ENCODE measurements at places on chromosomes 3 and 15.

- DNase-seq: peak; percentile 54
Measured at GRCh38 chr15:66251790-66252684, 1.5 kb downstream of the MEGF11 start.

- no peak for DNase-seq
Measured at GRCh38 chr15:88220443-88221335, 35.9 kb downstream of the NTRK3 start.

DNA sequence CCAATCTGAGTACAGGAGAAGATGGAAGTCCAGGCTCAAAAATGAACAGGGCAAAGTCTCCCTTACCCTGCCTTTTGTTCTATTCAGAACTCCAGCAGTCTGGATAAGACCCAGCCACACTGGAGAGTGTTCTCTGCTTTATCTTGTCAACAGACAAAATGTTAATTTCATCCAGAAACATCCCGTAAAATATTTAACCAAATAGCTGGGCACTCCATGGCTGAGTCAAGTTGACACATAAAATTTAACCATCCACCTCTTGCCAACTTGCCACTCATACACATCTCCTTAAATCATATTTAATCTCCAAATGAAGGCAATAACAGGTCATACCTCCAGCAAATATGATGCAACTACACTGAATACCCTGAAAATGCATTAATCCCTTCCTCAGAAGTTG lies 33.6 kb downstream of the MKRN3 start:
- no peak for DNase-seq

DNA sequence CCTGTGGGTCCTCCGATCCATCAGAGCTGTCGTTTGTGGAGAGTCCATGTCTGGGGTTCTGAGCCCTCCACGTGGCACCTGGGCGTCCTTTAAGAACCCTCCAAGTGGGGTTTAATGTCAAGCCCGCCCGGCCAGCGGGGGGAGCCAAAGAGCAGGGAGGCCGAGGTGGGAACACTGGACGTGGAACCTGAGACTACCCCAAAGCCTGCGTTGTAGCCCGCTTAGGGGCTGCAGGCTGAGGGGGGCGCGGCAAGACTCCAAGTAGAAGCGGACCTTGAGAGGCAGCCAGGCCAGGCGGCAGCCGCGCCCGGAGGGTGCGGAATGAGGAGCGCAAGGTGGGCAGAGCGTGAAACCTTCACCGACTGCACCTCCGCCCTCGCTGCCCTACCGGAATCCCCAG lies 126.2 kb upstream of the ATP10A start:
- DNase-seq: no peak

DNA sequence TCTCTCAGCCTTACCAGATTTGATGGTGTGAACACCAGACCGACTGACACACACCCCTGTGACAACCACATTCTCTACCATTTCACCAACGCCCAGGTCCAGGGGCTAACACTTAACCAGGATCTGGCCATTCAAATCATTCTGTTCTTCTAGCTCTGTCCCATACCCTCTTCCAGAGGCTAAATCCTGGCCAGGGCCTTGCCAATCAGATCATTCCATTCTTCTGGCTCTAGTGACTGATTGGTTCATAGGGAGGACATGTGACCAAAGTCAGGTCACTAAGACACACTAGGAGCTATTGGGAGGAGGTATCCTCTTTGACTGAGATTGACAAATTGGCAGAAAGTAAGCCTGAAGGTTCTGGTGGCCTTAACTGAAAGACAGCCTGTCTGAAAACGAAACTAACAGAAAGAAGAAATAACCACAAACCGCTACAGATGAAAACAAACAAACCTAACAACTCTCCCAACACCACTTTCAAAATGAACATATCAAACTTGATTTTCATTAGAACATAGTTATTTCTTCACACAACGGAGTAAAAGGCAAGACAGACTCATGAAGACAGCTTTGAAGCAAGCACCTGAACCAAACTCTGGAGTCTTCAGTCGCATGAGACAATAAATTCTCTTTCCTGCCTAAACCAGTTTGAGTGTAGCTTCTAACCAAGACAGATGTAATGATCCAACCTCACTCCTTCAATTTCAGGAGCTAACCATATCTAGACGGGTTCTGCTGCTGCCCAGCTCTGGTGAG lies 68.5 kb downstream of the TRANK1 start:
- DNase-seq: no peak

- no peak for DNase-seq
Measured at GRCh38 chr3:98531622-98532274, at the start of gene GPR15. Gene GPR15, plus strand, starts transcription at chr3:98531978. Its CDS starts 56 bp downstream, at chr3:98532034.

GRCh38 chr3:123330441-123330991 lies 118.4 kb downstream of the ADCY5 start:
- no peak for DNase-seq

All from fibroblast of skin of back (primary cell).